Iris pigment epithelial cell (primary cell): ENCODE measurements at places on chromosomes 13 and 19.

- DNase-seq: peak; percentile 39
Observed at GRCh38 chr19:38692458-38693379, 45.3 kb downstream of the ACTN4 start.

- no peak for DNase-seq
Observed at GRCh38 chr19:584240-585001, 5.3 kb upstream of the HCN2 start.

- no peak for DNase-seq
Observed at GRCh38 chr13:33999811-34000605, 182.1 kb downstream of the RFC3 start.

DNA sequence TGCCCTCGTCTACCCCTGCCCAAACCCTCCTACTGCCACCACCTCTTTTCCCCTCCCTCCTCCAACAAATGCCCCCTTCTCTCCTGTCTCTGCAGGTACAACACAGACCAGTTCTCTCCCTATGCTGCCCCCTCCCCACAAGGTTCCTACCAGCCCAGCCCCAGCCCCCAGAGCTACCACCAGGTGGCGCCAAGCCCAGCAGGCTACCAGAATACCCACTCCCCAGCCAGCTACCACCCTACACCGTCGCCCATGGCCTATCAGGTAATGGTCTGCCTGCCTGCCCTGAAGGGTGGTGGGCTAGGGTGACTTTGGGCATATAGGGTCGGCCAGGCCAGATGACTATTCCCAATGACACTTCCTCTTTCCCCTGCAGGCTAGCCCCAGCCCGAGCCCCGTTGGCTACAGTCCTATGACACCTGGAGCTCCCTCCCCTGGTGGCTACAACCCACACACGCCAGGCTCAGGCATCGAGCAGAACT is 6.5 kb upstream of the TIMM50 start:
- DNase-seq: peak; percentile 17

DNA sequence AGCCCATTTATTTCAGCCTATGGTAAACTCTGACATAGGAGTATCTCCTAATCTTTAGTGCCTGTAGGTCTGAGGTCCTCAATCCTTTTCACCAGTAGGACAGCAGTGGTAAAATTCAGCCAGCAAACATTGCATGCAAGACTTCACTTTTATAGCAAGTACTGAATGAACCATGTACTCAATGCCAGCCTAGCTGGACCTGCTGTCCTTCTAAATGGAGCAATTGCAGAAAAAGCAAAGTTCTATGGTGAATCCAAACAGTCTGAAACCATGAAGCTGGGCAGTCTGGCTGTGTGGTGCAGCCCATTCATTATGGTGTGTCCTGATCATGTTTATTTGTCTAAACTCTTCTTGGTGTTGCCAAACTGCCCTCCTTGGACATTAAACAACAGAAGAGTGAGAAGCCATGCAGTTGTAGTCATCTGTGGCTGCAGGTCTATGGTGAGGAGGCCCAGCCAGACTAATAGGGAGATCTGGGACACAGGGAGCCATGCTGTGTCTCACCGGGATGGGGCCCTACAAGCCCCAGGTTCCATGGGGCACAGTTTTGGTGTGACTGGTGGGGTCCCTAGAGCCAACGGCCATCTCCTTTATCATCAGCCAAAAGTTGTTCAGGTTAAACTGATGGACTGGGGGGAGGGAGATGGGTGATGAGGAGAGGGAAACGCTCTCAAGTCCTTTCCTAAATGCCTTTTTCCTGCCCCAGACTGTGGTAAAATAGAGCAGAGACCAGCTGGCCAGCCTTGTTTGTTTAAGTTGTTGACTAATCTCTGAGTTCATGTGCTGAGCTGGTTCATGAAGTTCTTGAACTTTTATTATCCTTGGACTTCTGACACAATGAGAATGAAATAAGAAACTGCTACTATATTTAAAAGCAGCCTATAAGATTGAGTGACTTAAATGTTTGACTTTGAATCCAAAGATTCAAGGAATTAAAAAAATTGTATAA is 20.6 kb upstream of the TNFSF11 start:
- peak; percentile 93 for DNase-seq

- peak; percentile 69 for DNase-seq
Observed at GRCh38 chr19:3284759-3285646, 60.5 kb downstream of the CELF5 start.

- no peak for DNase-seq
Observed at GRCh38 chr19:8151767-8152035, 2.3 kb upstream of the FBN3 start.

DNA sequence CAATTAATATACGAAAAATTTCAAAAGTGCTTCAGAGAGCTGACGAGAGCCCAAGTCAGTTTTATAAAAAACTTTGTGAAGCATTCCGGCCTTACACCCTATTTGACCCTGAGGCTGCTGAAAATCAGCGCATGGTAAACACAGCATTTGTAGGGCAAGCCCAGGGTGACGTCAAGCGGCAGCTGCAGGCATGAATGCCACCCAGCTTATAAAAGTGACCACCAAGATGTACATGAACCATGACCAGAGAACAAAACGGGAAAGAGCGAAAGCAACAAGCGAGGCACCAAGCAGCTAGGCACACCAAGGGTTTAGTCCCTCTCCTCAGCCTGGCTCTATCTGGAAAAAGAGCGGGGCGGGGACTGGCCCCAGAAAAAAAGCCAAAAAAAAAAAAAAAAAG is 6.0 kb downstream of the SIGLEC11 start:
- DNase-seq: no peak

- peak; percentile 93 for DNase-seq
Observed at GRCh38 chr13:44141725-44142539, 231.7 kb upstream of the SERP2 start.

DNA sequence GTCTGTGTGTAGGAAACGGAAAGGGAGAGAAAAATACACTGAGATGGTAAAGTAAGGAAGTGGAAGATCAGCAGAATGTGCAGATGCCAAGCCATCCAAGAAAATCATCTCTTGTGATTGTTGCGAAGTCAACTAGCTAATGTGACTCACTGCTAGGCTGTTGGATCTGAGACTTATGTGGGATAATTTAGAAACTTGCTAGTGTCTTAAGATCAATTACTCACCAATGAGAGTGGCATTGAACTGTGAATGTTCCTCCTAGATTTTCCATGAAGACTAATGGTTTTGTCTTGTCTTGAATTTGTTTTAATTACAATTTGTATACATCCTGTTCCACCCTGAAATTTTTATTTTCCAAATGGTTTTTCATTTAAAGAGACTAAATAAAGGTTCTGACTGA is 771.6 kb downstream of the EFNB2 start:
- DNase-seq: peak; percentile 18

- peak; percentile 60 for DNase-seq
Observed at GRCh38 chr13:40657951-40658350, 8.5 kb downstream of the FOXO1 start.

- DNase-seq: no peak
Observed at GRCh38 chr13:43411741-43412140, 375.0 kb downstream of the ENOX1 start.

DNA sequence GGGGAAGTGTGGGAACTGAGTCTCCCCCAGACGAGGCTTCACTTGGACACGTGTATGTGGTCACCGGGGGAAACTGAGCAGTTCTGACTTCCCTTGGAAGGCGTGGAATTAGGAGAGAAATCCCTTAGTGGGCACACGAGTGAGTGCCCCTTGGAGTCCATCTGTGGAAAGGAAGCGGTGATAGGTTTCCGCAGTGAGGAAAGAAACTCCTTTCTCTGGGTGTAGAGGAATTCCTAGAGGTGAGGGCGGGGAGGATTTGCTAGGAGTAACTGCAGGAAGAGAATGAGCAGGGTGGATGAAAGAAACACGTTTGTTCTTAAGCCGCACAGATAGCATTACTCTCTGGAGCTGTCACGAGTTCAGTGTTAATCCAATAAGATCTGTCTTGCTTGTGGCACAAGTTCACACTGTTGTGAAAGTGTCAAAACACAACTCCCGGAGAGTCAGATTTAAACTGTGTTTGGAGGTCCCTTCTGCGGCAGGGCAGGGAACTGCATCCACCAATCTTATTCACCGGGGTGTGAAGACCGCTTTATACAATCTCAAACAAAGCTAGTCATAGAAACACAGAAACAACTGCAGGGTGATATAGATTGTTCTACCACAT is 1.2 kb downstream of the KL start:
- DNase-seq: peak; percentile 22

DNA sequence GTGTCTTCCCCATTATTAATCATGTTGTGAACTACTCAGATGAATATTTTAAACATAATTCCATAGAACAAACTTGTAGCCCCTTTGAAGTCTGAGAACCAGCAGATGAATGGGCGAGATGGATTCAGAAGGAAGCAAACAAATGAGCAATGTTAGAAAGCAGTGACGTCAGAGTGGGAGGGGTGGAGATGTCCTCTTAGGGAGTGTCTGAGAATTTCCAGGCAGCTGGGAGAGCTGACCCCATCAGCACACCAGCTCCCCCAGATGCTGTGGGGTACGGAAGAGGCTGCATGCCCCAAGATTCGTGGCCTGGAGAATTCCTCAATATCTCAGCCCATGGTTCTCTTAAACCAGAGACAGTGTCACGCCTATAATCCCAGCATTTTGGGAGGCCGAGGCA is 68.6 kb downstream of the DPF1 start:
- peak; percentile 63 for DNase-seq

DNA sequence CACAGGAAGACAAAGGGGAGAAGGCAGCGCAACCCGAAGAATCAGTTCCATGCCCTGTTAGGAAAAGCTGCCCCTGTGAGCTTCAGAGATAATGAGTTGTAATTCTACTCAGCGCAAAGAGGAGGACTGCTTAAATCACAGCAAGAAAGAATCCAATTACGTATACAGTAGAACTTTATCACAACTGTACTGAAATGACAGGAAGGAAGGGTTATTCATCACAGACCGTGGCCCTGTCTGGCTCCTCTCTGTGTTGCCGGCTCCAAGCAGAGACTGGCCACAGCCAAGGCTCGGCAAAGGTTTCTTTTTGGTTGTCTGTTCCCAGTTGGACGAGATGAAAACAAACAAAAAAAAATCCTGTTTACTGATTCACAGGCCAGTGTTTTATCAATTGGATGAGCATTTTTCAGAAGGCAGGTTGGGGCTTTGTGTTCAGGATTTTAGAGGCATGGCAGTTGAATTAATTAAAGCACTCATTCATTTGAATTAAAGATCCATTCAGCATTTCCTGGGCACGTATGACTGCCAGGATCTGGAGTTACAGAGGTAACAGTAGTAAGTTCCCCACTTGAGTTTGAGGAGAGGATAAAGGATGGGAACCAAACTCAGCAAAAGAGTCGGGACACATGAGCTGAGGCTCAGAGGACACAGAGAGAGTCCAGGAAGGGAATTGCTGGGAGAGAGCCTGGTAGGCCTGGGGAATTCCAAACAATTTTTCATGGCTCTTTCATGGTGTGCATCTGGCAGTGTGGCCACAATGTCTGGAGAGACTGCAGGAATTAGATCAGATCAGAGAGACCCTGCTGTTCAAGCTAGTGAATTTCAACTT is 341.0 kb downstream of the DNAJC15 start:
- peak; percentile 86 for DNase-seq

DNA sequence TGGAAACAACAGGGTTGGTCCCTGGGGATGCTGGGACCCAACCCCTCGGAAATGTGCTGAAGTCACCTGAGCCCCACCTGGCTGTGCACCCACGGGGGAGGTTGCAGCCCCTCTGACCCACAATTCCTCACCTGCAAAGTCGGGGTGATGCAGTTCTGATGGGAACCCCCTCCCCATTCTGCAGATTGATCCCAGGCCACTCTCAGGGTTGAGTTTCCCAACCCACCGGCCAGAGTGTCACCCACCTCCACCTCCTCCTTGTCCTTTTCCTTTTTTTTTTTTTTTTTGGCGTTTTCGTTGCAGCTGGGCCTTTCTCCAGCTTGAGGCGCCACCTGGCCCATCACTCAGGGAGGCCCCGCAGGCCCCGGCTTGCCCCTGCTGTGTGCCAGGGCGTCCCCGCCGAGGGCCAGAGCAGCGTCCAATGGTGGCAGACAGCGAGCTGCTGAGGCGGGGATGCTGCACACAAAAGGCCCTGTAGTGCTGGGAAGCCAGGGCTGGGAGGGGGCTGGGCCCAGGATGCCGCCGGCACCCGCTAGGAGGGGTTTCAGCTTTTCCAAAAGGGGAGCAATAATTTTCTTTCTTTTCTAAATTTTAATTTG is 4.6 kb downstream of the PIK3R2 start:
- no peak for DNase-seq

- DNase-seq: no peak
Observed at GRCh38 chr19:47309038-47309437, 623 bp upstream of the C5AR1 start.

- DNase-seq: no peak
Observed at GRCh38 chr13:39840201-39840600, 184.7 kb downstream of the COG6 start.

- DNase-seq: no peak
Observed at GRCh38 chr19:49188626-49189200, 31.1 kb downstream of the TRPM4 start.

GRCh38 chr13:42101821-42102585 is 53.6 kb downstream of the DGKH start:
- no peak for DNase-seq

- DNase-seq: no peak
Observed at GRCh38 chr19:58397533-58398037, 2.1 kb downstream of the RNF225 start.

GRCh38 chr19:19550485-19550929 is 12.4 kb downstream of the CILP2 start:
- peak; percentile 39 for DNase-seq

DNA sequence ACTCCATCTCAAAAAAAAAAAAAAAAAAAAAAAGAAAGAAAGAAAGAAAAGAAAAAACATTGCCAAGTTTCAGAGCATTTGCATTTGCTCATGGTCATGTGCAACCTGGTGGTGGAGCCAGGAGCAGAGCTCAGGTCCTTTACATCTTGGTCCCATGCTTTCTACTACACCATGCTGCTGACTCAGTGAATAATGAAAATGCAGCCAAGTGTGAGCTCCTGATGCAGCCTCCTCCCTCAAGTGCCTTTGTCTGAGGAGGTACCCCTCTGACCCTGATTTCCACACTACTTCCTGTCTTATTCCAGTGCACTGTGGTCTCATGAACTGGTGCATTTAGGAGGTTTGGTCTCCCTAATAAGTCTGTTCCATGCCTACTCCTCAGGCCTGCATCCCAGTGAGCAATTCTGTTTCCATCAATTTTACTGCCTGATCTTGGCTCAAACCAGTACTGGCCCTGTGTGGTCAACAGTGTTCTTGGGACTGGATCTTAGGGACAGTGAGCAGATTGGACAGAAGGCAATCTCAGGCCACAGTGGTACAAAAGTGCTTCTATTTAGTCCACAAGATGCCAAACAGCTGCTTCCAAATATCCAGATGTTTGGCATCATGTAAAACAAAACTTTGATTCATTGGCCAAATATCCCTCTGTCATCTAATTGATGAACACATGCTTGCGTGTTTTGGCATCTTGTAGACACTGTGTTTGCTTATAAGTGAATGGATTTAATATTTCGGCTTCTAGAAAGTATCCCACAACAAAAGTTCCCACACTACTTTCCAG is 28.8 kb upstream of the LRCH1 start:
- DNase-seq: no peak

GRCh38 chr13:97781891-97782305 is 171.6 kb upstream of the IPO5 start:
- DNase-seq: peak; percentile 67

- no peak for DNase-seq
Observed at GRCh38 chr19:40501599-40501998, 34.8 kb downstream of the SPTBN4 start.
